ENCODE measurements at places on chromosomes 12 and 14.

GRCh38 chr12:22672951-22673350 lies 48.0 kb downstream of the ETNK1 start:
- DNase-seq = no peak

- DNase-seq = no peak
Measured at GRCh38 chr12:51639361-51639760, 48.3 kb downstream of the SCN8A start.

- DNase-seq = no peak
Measured at GRCh38 chr14:31484754-31485153, 3.1 kb downstream of the GPR33 start.

- DNase-seq = no peak
Measured at GRCh38 chr12:93682846-93683261, 5.7 kb downstream of the CRADD start.

DNA sequence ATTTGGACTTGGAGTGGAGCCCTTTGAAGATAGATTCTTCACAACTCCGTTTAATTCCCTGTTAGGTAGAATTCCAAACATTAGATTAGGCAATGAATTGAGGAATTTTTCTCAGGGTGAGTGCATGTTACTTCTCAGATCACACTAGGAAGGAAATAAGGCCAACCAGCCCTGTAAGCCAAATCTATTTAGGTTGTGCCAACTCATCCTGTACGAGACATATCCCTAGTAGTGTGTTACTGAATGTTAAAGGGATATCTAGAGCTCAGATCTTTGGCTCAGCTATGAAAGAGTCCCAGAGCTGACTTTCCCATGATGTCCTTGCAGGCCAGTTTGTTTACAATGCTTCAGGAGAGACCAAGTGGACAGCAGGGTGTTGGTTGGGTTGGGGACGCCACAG lies 45.6 kb downstream of the GPHB5 start:
- DNase-seq = no peak

DNA sequence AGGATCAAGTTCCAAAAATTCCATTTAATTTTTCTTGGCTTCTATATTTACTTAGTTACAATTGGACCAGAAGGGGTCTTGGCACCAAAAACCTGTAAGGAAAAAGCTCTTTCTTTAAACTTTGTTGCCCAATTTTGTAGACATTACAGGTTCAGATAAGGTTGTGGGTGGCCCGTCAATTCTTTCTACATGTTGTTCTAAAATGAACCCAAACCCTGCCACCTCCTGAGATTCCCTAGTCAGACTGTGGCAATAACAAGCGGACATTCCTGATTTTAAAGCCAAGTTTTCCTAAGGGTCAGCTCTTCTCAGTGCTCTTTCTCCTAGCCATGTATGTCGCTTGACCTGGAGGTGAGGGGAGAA lies 45.0 kb upstream of the GSG1 start:
- DNase-seq = no peak

DNA sequence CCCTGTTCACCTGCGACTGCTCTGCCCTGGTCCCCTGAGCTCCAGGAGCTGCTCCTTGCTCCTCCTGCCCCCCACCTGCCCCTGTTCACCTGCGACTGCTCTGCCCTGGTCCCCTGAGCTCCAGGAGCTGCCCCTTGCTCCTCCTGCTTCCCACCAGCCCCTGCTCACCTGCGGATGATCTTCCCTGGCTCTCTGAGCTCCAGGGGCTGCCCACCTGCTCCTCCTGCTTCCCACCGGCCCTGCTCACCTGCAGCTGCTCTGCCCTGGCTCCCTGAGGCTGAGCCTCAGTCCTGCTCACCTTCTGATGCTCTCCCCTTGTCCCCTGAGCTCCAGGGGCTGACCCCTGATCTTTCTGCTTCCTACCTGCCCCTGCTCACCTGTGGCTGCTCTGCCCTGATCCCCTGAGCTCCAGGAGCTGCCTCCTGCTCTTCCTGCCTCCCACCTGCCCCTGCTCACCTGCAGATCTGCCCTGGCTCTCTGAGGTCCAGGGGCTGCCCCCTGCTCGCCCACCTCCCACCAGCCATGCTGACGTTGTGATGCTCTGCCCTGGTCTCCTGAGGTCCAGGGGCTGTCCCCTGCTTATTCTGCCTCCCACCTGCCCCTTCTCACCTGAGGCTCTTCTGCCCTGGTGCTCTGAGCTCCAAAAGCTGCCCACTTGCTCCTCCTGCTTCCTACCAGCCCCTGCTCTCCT lies 219.2 kb downstream of the TMEM121 start:
- no peak for DNase-seq

DNA sequence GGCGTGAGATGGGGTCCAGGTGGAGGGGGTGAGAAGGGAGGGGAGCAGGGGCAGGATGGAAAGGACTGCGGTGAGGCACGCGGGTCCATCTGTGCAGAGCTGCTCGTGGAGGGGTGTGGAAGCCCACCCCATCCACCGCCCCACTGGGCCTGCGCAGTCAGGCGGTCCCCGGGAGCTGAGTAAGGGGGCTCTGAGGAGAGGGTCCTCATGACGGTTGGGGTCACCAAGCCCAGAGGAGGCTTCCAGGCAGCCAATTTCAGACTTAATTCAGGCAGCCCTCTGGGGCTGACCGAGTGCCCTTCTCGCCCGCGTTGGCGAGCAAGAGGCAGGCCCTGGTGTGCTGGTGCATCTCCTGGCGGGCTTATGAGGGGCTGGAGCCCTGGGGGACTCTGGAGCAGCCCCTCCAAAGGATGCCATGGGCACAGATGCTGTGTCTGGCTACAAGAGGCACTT lies 115.5 kb downstream of the KIF26A start:
- no peak for DNase-seq

- no peak for DNase-seq
Measured at GRCh38 chr14:22506778-22507351, 82.2 kb downstream of the DAD1 start.

- DNase-seq = no peak
Measured at GRCh38 chr14:70555890-70556289, 21.1 kb upstream of the ADAM20 start.

DNA sequence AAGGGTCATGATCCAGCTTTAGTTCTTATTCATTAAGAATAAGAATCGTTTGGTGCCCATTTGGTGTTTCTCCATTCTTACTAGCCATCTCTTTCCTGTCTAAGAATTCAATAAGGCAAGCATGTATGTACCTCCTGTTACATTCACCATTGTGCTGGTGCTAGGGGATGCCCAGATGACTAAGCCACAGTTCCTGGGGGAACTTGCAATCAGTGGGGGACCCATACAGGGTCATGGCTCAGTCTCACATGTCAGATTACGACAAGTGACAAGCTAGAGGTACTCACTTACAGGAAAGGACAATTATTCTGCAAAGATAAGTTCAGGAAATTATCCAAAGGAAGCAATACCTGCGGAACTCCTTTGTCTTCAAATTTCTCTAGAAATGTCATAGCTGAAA lies 125.4 kb downstream of the STXBP6 start:
- DNase-seq = no peak

- DNase-seq = no peak
Measured at GRCh38 chr12:13851828-13852227, 129.6 kb downstream of the GRIN2B start.

DNA sequence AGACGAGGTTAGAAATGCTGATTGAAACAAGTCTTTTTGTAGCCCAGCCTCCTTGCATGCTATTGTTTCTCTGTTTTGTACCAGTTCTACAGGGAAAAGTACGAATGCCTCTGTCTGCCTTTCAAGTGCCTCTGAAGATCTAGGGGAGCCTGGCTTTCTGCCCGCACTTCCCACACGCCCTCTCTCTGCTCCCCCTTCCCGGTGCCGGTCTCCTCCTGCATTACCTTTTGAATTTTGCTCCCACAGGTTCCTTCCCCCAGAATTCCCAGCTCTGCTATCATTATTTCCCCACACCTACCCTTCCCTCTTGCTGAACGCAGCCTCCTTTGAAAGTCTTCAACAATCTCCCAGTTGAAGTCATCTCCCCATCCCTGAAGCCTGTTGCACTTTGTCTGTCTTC lies 689.7 kb downstream of the BCL11B start:
- DNase-seq = no peak

- no peak for DNase-seq
Measured at GRCh38 chr12:15534322-15534721, 212.0 kb downstream of the PTPRO start.

DNA sequence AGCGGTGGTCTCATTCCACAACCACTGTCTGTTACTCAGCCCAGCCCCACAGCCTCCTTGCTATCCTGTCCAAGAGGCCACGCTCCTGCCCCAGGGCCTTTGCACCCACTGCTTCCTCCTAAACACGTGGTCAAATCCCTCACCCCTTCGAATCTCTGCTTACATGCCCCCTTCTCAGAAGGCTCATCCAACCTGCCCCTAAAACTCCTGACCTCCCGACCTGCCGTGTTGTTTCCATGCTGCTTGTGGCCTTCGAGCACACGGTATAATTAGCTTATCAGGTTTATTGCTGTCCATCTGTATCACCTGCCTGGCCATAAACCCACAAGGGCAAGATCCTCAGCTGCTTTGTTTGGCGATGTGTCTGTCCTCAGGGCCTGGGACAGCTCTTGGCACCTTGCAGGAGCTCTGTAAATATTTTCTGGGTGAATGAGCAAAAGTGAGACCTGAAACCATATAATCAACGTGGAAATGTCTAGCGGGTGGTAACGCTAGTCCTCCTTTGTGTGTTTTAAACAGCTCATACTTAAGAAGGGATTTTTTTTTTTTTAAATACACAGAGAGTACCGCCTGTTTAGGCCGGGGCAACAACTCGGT lies 36.0 kb downstream of the SCARB1 start:
- no peak for DNase-seq

GRCh38 chr12:57343703-57344378 lies 87.0 kb downstream of the R3HDM2 start:
- no peak for DNase-seq

DNA sequence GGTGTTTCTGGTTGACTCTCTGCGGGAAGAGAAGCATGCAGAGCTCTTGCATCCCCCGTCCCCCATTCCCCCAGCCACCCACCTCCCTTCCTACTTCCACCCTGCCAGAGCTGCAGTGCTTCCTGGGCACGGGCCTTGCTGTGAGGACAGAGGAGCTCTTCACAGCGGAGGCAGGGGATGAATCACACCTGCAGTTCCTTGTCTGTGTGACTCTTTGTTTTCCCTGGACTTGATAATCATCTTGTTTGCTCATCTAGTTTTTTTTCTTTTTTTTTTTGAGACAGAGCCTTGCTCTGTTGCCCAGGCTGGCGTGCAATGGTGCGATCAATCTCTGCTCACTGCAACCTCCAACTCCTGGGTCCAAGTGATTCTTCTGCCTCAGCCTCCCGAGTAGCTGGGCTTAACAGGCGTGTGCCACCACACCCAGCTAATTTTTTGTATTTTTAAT lies 27.8 kb downstream of the ANKRD9 start:
- no peak for DNase-seq

- DNase-seq = no peak
Measured at GRCh38 chr12:96289067-96289466, 94.9 kb downstream of the ELK3 start.

DNA sequence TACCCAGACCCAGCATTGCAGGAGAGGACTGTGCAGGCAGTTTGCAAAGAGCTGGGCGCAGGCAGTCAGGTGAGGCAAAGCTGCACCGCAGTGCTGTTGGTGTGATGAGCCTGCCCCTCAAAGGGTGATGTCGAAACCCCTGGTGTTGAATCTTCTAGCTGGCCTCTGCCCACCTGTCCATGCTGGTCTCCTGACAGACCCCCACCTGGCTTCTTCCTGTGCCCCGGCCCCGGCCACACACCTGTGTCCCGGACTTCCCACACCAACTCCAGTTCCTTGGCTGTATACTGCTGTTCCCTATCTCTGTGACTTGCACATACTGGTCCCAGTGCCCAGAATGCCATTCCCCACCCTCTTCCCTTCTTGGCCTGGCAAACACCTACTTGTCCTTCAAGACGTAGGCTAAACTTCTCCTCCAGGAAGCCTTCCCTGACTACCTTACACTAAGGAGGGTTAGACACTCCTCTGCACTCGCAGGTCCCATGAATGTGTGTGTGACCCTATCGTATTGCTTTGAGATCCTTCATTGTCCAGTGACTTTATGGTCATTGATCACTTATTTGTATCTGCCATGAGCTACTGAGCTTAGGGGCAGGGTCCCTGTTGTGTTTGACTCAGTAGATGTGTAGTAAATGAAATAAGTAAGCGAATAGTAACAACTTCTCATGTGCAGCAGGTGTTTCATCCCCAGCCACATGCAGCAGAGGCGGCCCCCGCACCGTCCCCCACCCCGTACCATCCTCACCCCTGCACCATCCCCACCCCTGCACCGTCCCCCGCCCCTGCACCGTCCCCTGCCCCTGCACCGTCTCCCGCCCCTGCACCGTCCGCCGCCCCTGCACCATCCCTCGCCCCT lies 37.4 kb downstream of the ESRRB start:
- no peak for DNase-seq

GRCh38 chr12:68915055-68915454 lies 17.9 kb downstream of the CPM start:
- DNase-seq = no peak

GRCh38 chr14:84789012-84789411 lies 740.9 kb upstream of the FLRT2 start:
- DNase-seq = no peak

- no peak for DNase-seq
Measured at GRCh38 chr12:3043406-3043805, 33.8 kb upstream of the TSPAN9 start.

GRCh38 chr14:52248057-52248456 lies 19.4 kb upstream of the PTGDR start:
- no peak for DNase-seq

DNA sequence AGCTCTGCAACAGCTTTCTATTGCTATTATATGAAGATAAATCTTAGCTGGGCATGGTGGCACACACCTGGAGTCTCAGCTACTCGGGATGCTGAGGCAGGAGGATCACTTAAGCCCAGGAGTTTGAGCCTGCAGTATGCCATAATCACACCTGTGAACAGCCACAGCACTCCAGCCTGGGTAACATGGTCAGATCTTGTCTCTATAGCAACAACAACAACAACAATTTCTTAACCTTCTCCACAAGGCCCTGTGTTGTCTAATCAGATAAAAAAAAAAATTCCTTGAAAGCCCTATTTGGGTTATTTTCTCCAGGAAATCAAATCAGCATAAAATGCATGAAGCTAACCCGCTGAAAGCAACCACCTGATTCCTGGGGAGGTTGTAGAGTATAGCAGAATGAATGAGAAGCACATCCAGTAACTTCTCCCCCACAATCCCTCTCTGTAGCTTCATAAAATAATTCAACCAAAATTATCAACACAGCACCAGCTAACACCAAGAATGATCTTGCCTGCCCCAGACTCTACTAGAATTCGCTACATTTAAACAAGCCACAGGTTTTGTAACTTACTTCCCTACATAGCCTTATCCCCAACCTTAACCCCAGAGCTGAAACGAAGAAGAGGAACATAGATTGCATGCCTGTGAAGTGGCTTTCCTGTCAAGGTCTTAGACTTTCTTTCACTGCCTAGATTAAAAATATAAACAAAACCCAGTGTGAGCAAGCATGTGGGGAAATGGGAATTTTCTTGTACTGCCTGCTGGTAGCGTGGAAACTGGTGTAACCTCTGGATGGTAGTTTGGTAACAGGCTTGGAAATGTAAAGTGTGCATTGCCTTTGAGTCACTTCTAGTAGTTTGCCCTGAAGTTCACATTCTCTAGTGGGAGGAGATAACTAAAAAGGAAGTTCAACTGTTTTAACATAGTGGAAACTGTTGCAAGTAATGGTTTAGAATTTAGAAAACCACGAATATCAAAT lies 6.0 kb upstream of the STK38L start:
- no peak for DNase-seq

- no peak for DNase-seq
Measured at GRCh38 chr12:26198742-26199141, 3.4 kb downstream of the SSPN start.

- no peak for DNase-seq
Measured at GRCh38 chr12:26274441-26275312, 79.3 kb downstream of the SSPN start.

- DNase-seq = no peak
Measured at GRCh38 chr12:93440043-93440835, 1.5 kb downstream of the UBE2N start.

- no peak for DNase-seq
Measured at GRCh38 chr12:77042833-77043232, 22.5 kb downstream of the E2F7 start.
